ENCODE measurements at places on chromosomes 16 and 17. TPM values are rescaled to one million over a fixed set of nuclear protein-coding genes. Genes with fewer than 3 reads are reported as not detected.

CLEC10A gene
- total RNA-seq, result not detected

DNA sequence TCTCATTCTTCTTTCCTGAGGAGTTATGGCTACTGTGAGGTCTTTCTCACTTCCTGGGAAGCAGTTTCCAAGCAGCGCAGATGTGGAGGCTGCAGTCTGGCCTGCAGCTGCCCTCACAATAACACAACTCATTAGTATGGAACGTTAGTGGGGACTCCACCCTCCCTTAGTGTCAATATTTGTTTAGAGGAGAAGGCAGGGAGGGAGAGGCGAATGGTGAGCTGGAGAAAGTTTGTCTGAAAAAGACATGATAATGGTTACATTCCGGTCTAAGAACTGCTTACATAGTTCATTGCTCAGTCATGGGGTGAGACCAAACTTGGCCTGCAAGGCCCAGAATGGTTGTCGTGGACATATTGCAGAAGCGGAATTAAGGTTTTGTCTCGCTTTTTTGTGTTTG, 170.2 kb downstream of the HS3ST3B1 start:
- H3K4me3 ChIP-seq, result no peak overlapping the region
- H3K4me1 ChIP-seq, result no peaks in the 10 kb centered on the region
- no peaks in the 10 kb centered on the region for H3K27me3 ChIP-seq

C17orf67 gene
- total RNA-seq, result 2.7 TPM

- no peaks in the 10 kb centered on the region for H3K27me3 ChIP-seq
- H3K4me1 ChIP-seq, result no peaks in the 10 kb centered on the region
- no peak overlapping the region for H3K27ac ChIP-seq
Observed at GRCh38 chr17:8473451-8474192, 37.9 kb downstream of the NDEL1 start.

DNA sequence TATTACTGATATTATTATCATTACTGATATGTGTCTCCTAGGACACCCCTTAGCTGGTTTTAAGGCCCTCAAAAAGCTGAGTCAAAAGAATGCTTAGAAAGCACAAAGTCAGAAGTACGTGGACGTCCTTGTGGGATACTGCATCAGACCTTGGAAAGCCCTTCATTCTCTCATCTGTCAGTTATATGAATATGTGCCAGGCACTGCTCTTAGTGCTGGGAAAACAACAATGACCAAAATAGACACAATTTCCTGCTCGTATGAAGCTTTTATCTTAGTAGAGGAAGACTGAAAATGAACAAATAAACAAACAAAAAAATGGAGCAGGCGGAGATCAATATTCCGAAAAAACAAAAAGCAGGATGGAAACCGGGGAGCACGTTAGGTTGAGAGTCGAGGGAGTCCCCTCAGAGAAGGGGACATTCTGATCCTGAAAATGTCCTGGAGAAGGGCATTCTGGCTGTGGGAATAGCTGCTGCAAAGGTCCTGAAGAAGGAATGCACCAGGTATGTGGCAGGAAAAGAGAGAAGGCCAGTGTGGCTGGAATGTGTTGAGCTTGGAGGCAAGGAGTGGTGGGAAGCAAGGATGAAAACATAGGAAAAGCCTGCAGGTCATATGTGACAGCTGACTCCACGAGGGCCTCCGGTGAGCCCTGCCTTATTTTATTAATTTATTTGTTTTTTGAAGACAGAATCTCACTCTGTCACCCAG, 15.5 kb upstream of the TMEM94 start:
- H3K27me3 ChIP-seq, result no peaks in the 10 kb centered on the region
- DNase-seq, result no peak
- no peaks in the 10 kb centered on the region for H3K36me3 ChIP-seq
- H3K4me1 ChIP-seq, result peaks cover 4% of the 10 kb centered on the region
- no peak overlapping the region for H3K4me3 ChIP-seq

DNA sequence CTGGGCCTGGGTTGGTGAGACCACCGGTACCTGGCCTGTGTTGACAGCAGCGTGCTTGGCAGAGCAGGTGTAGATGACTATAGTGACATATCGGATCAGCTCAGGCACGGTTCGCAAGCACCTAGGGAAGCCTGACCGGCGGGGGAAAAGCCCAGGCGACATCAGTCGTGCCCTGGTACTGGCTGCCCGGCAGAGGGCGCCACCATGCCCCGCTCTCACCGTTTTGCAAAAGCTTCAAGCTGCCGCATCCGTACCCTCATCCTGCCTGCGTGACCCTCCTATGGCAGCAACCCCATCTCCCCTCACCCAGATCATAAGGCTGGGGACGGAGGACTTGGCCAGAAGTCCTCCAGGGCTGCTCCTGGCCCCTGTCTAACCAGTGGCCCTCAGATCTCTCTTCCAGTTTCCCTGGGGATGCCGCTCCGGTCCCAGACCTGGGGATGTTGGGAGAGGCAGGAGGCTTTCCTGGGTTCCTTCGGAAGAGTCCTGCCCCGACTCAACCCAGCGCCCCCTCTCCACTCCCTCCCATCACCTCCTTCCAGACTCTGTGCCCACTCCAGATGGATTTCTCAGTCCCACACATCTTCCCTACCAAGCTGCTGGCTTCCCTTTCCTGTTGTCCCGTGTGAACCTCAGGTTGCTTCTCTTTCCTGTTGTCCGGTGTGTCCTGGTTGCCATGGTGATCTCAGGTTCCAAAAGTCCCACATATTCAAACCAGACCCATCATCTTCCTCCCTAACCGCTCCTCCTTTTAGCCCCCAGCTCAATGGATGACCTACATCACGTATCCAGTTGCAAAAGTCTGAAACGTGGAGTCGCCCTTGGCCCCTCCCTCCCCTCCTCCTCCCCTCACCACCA, 13.7 kb downstream of the ALOX12B start:
- peaks cover 86% of the 10 kb centered on the region for H3K27me3 ChIP-seq
- no peaks in the 10 kb centered on the region for H3K36me3 ChIP-seq
- peaks cover 32% of the 10 kb centered on the region for H3K4me1 ChIP-seq
- no peak overlapping the region for H3K4me3 ChIP-seq

DNA sequence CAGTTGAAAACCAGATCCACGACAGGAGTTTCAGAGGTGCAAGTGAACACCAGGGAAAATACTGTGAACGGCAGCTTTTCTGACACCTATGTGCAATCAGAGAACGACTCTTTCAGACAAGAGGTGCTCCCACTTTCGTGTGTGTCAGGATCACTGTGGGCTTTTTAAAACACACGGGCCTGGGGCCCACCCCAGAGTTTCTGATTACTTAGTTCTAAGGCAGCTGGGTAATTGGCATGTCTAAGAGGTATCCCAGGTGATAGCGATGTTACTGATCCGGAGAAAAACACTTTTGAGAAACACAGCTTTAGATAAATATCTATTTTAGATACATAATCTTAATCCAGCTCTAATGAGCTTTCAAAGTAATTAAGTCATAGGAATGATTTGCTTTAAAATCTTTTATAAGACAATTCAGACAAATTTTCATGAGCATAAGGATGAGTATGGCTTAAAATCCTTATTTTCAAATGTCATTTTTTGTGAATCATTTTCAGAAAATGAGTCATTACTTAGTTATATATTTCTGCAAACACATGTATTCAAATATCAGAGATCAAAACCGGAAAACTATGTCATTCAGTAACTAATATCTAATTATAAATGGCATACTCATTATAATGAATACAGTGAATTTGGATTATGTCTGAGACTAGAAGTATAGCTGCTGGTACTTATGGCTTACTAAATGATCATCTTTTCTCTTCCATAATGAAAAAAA, 217.9 kb upstream of the PSMD7 start:
- H3K4me3 ChIP-seq, result no peak overlapping the region
- H3K27ac ChIP-seq, result no peak overlapping the region
- H3K27me3 ChIP-seq, result no peaks in the 10 kb centered on the region
- no peak for DNase-seq
- H3K4me1 ChIP-seq, result no peaks in the 10 kb centered on the region
